Globus pallidus (tissue), 1 donor: ENCODE measurements at places on chromosomes 6 and 20.

DNA sequence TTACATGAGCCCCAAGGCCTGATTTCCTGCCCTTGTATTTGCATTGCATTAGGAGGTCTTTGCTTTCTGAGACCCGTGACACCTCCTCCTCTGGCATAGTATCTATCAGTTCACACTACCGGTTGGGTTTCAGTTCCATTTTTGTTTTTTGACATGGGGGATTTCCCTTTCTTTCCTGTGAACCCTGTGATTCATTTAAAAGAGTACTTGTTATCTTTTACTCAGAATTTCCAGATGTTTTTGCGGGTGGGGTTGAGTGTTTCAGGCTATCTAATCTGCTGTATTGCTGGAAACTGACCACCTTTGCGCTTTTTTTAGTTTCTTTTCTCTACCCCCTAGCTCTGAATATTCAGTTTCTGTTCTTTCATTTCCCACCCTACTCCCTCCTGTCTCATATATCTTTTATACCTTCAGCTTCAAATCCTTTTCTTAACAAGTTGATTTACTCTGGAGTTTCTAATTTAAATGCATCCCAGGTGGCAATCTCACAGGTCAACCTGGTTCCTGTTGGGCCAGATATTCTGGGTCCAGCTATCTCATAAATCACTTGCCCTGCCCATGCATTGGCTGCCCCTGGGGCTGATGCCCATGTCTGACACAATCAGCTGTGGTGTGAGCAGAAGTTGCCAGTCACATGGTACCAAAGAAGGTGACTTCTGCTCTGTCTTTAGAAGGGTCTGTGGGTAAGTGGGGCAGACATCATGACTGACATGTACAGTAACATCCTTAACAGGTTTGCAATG is 14.3 kb upstream of the NCOA3 start:
- no peak for DNase-seq

DNA sequence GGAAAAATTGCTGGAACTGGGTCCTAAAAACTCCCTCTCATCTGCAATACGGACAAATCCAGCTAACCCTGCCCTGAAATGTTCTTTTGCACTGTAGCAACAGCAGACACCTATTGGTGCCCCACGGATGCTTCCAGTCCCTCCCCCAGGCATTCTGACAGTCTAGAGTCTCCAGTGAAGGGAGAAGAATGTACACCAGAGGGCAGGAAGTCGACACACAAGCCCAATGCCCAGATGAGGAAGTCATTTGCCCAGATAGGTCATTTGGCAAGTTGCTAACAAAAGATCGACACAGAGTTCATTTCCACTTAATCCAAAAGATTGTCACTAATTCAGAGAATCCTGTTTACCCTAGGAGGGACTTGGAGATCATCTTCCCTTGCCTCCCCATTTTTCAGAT is 293.0 kb upstream of the PRDM1 start:
- DNase-seq, result peak; percentile 29

GRCh38 chr20:9082741-9083140 is 13.9 kb downstream of the PLCB4 start:
- DNase-seq, result no peak

DNA sequence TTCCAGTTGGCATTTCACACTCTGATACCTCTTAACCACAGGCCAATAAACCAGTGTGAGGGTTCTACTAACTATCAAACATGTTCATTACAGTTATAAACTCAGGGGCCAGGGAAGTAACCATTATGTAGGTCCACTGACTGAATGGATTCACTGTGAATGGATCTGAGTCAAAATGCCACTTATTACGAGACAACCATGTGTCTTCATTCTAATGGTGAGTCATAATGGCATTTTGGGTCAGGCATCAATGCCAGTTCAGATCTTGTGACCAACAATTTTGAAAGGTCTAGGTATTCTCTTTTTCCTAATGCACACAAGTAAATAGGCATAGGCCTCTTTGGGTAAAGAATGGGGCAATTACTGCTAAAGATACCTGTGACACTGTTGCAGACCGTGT is 112.2 kb upstream of the HEY2 start:
- no peak for DNase-seq

DNA sequence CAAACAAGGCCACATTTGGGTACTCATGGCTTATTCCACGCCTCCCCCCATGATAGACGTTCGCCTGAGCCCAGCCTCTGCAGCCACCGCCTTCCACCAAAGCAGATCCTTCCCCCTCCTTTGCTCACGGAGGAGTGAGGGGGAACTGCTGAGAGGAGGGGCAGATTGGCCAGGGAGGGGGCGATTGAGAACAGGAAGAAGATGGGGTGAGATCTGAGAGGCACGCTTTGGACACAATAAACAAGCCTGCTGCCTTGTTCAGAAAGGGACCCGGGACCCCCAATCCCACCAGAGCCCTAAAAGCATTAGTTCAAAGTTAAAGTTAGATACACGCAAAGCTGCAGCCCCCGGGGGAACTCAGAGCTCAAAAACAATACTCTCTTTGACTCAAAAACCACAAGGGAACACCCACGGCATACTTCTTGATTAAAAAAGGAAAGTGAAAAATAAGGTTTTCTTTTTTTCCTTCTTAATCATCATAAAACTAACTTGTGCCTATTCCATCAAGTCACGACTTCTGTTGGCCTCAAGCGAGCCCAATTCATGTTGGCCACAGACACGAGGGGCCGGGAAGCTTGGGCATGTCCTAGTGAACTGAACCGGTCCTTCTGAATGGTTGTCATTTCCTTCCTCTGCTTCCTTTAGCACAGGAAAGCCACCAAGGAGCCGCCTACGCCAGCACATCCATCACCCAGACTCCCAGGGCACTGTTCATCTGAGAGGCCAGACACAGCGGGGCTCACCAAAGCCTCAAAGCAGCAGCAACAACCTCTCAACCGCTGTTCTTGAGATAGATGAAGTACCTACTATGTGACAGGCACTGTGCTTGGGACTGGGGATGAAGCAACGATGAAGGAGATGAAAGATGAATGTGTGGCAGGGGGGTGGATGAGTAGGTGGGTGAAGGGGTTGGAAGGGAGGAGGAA is 44.7 kb downstream of the NFATC2 start:
- DNase-seq, result no peak

GRCh38 chr6:131952886-131953509 is 1.8 kb upstream of the CCN2 start:
- no peak for DNase-seq

- DNase-seq, result no peak
These were observed 25.8 kb downstream of the SEC23B start for GRCh38 chr20:18533491-18533890.

DNA sequence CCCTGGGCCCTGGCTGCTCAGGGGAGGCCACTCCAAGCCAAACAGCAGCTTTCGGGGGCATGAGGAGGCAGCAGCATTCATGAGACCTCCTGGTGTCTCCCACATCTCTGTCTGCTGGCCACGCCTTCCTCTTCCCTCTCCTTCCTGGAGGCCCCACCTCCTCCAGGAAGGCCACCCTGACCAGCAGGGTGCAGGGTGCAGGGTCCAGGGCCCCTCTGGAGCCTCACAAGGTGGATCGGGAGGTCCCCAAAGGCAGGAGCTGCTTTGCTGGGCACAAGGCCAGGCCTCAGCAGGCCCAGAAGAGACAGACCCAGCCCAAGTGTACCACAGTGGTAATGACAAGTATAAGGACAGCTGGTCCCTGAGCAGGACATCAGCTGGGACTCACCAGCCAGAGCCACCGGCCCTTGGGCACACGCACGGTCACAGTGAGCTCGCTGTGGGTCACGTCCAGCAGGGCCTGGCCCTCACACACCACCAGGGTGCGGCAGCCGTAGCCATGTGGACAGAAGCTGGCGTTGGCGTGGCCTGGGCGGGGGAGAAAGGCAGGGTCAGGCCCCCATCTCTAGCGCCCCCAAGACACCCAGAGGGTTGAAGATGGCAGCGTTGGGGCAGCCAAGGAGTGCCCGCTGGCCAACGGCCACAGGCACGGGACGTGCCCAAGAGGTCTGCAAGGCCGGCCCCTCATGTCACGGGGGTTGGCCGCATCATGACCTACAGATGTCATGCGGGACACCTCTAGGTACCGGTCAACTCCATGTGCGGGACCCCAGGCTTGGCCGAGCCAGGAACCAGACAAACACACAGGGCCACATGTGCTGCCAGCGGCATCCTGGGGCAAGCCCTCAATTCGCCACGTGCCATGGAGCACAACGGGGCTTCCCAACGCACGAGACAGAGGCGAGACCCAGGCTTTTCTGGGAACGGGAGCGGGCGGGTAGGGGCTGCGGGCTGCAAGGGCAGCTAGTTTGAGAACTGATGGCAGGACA is 26.9 kb downstream of the ADRM1 start:
- no peak for DNase-seq

DNA sequence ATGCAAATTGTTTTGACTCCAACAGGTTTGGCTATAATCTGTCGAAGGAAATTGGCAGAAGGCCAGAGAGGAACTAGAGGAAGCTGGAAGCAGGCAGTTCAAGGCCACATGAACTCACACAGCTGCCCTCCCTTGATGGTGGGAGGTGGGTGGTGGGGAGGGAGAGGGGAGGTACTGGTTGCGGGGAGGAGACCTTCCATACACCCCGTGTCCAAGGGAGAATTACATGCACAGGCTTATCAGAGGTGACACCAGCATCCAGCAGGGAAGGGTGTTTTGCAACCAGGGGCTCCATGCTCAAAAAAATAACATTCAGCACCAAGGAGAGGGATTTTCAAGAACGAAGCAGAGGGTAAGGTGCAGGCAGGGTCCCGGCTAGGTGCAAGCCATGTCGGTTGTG is 9.1 kb downstream of the PRND start:
- no peak for DNase-seq
